ENCODE measurements at places on chromosomes 6 and 20. TPM values are rescaled to one million over a fixed set of nuclear protein-coding genes. Genes with fewer than 3 reads are reported as not detected.

The BAG2 gene
- total RNA-seq = 6.5 TPM

The ANKEF1 gene
- total RNA-seq = 6.8 TPM

The PXDC1 gene
- 45.3 TPM for total RNA-seq

The CTAGE9 gene
- total RNA-seq = not detected

The IMPG1 gene
- total RNA-seq = not detected

The PERP gene
- 71.2 TPM for total RNA-seq

The EFCAB8 gene
- total RNA-seq = 0.10 TPM

DNA sequence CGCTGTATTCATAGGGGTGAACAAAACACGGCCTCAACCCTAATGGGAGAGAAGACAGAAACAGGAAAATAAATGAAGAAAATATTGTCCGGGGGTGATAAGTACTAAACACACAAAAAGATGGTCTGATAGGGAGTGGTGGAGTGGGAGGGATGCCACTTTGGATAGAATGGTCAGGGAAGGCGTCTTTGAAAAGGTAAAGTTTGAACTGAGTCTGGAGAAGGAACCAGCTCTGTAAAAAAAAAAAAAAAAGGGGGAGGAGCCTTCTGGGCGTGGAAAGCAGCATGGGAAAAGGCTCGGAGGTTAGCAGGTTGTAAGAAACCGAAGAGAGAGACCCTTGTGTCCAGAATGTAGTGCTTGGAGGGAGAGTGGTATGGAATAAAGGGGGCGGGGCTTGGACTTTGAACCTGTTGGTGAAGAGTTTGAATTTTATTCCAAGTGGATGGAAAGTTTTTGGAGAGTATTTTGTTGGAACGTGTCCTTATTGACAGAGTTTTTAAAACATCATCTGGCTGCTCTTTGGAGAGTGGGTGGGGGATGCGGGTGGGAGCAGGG, 1.8 kb downstream of the CHMP4B start:
- DNase-seq = peak; percentile 85

- DNase-seq = no peak
Measured at GRCh38 chr20:3297079-3297378, 58.0 kb upstream of the SLC4A11 start.

GRCh38 chr6:113564371-113565171, 292.6 kb upstream of the MARCKS start:
- DNase-seq = no peak

- DNase-seq = peak; percentile 23
Measured at GRCh38 chr20:33927724-33928123, 66.0 kb upstream of the RALY start.

DNA sequence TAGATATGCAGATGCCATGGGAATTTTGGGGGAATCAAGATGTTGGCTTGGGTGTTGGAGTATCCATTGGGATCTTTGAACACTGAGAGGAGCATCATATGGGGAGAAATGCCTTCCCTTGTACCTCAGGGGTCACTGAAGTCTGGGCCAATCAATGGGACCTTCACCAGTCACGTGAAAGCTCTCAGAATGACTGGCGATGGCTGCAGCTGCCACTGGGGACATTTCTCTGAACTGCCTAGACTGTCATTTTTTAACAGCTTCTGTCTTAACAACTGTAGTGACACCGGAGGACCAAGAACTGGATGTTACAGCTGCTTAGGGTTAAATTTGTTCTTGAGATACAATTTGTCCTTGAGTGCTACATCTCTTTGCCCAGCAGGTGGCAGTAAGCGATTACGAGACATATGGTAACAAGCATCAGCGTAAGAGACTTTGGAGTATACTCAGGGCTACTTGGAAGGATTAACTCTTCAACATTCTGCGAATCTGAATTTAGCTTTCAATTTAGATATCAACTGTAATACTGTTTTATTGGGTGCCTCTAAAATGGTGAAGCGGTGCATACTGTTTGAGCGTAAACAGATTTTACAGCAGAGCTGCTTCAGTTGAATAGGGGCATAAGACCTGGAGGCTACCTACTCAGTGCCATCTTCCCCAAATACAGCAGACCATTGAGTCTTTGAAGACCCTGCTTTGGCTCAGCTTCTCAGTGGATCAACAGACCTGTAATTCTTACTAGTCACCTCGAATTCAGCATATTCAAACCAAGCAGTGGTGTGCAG, 36.0 kb downstream of the CCN2 start:
- DNase-seq = peak; percentile 77

GRCh38 chr6:92495242-92495641, 924.1 kb downstream of the EPHA7 start:
- no peak for DNase-seq

DNA sequence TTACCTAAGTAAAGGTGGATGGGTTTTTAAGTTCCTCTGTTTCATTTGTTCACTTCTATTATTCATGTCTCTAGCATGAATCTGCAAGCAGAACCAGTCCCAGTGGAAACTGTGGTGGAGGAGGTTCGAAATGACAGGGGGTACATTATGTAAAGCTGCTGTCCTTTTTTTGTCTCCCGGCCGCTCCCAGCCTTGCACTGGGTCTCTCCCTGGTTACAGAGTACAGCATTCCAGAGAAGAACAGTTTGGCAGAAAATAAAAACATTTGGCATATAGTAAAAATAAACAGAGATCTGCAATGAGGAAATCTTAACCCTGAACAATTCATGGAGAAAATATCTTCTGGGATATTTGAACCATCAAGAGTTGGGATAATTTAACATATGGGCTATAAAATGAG, 34.6 kb upstream of the TAGAP start:
- DNase-seq = no peak

GRCh38 chr20:52993076-52993475, 20.9 kb downstream of the TSHZ2 start:
- no peak for DNase-seq

DNA sequence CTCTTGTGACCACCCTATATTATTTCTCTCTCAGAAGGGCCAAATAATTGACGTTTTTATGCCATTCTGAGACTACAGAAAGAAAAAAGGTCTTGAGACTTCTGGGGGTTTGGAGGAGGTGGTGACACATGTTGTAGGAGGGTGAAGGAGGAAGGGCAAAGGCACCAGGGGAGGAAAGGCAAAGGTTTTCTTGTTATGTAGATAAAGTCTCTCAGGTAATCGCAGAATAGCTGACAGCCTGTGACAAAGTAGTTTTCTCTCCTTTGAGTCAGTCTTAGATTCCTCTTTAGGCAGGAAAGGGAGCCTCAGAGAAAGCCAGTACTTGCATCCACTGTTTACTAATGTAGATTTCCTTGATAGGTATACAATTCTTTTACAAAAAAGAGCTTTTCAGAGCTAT, 23.6 kb downstream of the OR2B2 start:
- no peak for DNase-seq
